CD8-positive, alpha-beta memory T cell (primary cell): ENCODE measurements at places on chromosomes 7 and 10. TPM values are rescaled to one million over a fixed set of nuclear protein-coding genes. Genes with fewer than 3 reads are reported as not detected.

GRCh38 chr7:55409482-55410225 is 44.5 kb downstream of the LANCL2 start:
- DNase-seq, result no peak

The CYP2E1 gene
- 0.28 TPM for total RNA-seq

DNA sequence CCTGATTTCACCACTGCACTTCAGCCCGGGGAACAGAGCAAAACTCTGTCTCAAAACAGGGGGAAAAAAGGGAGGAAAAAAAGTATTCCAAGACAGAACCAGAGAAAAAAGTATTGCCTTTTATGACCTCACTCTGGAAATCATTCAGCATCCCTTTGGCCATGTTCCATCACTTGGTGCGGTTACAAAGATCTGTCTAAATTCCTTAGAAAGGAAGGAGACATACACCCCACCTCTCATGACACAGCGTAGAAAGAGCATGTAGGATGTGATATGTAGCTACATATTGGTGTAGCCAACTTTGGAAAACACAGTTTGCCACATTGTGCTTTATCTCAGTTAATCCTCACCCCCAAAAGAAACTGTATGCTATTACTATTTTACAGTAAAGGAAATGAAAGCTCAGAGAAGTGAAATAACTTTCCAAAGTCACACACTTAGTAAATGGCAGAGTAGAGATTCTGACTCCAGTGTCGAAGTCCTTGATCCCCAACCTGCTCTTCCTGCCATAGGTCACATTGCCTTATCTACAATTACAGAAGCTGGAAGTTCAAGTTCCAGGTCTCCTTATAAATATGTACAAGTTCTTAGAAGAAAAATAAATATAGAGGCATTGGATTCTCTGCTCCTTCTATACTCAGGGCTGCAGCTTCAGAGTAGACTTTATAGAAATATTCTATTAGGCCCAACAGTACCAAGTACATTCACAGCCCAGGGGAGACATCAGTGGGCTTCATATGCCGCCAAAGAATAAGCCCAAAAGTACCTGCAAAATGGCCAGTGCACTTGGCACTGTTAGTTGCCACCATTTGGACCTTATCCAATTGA is 91.6 kb upstream of the KMT2E start:
- no peak for DNase-seq

- DNase-seq, result no peak
These were observed 15.6 kb downstream of the MDH2 start for GRCh38 chr7:76063525-76063924.

DNA sequence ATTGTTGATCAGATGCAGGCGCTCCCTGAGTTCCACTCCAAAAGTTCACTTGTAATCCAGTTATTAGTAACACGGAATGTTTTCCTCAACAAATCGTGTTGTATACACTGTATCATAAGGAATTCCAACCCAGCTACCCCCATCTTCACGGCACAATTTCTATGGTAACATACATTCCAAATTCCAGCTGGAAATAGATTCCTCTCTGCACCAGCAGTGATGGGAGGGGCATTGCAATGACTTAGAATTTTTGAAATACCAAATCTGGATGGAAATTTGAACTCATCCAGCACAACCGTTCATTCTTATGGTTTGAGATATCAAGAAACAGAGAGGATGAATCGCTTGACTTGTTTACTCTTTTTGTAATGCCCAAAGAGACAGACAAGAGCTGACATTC is 38.9 kb upstream of the RHEB start:
- no peak for DNase-seq

The ACHE gene
- 0.20 TPM for total RNA-seq

GRCh38 chr10:76558586-76558985 is 1079.0 kb downstream of the KCNMA1 start:
- DNase-seq, result no peak
